ENCODE measurements at places on chromosomes 1 and 21.

GRCh38 chr1:67853704-67854103, 20.4 kb upstream of the GNG12 start:
- DNase-seq, result peak; percentile 64

DNA sequence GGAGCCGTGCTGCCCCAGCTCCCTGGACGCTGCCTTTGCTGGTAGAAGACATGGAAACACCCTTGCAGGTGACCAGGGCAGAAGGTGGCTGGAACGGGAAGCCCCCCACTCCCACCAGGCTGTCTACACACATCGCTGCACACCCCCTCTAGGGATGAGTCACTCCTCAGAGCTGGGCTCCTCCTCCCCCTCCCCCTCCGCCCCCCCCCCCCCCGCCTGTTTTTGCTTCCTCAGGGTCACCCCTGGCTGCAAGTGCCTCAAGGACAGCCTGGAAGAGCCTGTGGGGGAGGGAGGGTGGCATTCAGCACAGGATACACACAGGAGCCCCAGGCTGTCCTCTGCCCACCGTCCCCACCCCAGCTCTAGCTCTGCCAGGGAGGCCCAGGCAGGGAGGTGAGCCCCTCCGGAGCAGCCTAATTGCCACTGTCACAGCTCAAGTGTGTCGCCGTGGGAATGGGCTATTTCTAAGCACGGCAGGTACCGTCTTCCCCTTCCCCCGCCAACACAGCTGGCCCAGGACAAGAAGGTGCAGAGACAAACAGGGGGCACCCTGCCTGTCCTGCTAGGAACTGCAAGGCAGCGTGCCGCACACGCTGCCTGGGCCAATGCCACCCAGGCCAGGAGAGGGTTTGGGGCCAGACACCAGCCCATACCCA, 2.5 kb downstream of the FNDC10 start:
- DNase-seq, result no peak

GRCh38 chr21:42094811-42095210, 23.7 kb downstream of the UMODL1 start:
- DNase-seq, result no peak

GRCh38 chr1:42957880-42958487, 684 bp downstream of the SLC2A1 start:
- no peak for DNase-seq

GRCh38 chr1:29417971-29418370, 181.6 kb downstream of the PTPRU start:
- DNase-seq, result no peak

DNA sequence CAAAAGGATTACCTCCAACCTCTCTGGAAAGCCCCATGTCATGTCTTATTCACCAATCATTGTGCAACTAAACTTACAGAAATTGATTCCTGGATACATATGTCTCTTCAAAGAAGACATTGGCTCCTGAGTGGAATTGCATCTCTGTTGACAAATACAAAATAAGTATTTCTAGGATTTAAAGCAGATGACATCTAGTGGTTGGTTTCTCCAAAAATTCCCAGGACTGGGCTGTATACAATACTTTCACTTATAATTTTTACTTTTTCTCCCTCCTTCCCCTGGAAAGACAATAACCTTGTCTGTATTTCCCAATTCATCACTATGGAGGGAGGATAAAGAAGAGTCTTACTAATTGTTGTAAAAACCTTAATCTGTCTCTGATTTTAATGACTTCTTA, 1347.4 kb downstream of the NCAM2 start:
- DNase-seq, result no peak

DNA sequence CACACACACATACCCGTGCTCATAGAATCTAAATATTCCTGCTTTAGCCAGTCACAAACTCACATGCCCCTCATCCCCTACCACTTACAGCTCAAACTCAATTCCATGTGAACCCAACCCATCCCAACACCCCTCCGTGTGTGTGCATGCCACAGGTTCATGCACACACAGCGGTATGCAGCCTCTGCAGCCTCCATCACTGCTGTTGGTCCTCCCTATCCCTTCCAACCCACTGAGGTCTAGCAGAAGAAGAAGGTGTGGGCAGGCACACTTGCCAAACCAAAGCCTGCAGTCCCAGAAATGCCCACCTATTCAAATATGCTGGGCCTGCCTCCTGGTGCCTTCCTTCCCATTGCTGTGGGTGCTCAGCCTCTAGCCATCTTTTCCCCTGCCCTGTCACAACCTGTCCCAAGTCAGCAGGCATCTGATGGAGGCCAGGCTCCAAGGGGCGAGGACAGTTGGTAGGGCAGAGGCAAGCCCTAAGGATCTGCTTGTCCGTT, 26.2 kb downstream of the SLC2A1 start:
- DNase-seq, result no peak

DNA sequence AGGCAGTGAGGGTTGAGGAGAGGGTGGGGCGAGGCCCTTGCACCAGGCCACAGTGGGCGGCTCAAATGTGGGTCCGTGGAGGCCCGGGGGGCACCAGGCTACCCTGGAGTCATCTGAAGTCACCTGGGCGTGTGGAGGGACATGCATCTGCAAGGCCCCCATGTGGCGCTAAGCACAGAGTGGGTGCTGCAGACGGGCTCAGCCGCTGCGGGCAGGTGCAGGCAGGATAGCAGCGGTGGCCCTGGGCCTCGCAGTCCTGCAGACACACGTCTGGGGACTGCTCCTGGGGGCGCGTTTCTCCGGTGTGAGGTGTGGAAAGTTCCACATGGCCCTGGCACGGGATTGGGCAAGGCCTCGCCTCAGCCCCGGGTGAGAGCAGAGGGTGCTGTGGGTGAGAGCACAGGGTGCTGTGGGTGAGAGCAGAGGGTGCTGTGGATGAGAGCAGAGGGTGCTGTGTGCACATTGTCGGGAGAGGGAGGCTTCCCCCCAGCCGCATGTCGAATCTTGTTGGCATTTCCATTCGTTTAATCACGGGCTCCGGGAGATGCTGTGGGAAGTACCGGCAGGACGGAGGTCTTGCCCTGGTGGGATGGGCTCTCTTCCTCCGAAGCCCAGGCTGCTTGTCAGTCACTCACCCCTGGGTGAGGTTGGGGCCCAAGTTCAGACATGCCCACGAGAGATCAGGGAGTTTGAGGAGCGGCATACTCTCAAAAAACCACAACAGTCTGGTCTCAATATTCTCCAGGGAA, 46.5 kb downstream of the TP73 start:
- DNase-seq, result no peak

DNA sequence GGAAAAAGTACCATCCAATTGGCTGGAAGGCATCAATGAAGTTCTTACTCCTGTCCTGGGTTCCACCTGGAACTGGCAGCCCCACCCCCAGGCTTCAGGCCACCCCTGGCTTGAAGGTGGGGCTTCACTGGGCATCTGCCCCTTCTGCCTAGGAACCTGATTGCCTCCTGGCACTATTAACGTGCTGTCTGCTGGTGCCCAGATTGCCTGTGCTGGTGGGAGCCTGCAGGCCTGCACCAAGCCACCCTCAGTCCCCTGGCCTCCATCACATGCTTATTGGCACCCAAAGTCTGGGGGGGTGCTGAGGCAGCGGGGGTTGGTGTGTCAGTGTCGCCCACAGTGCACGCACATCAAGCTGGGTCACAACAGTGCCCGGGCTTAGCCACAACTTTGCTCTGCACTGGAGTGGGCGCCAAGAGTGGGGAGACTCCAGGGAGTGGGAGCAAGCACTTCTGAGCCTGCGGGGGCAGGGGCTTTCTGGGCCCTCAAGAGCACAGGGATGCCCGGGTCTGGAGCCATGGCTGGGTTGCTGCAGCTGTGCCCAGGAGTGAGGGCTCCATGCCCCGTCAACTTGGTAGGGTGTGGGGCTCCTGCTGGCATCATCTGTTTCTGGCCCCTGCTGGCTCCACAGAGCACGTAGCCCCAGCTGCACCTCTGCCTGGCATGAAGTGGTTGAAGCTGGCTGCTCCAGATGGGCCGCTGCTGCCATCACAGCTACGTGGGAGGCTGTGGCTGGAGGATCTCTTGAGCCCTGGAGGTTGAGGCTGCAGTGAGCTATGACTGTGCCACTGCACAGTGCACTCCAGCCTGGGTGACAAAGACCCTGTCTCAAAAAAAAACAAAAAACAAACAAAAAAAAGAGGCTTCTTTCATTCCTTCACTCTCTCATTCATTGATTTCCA, 4.1 kb upstream of the LSM10 start:
- no peak for DNase-seq

GRCh38 chr1:243269461-243269801, 13.6 kb downstream of the SDCCAG8 start:
- no peak for DNase-seq

GRCh38 chr1:26084091-26084561, 16.7 kb upstream of the TRIM63 start:
- DNase-seq, result no peak

DNA sequence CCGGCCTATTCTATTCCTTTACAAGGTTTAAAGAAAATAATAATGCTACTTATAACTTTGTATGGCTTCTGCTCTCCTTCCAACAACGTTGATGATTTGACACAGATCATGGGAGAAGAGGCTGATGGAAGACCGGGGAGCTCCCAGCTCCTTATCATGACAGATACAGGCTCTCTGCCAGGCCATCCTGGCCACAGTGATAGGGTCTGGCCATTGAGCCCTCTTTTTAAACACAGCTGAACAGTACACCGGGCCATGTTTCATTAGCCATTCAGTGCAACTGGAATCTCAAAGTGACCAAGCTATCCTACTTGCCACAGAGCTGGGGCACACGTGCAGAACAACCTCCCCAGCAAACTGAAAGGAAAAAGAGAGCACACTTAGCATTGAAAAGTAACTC, 34.9 kb downstream of the DNAJC11 start:
- DNase-seq, result no peak

DNA sequence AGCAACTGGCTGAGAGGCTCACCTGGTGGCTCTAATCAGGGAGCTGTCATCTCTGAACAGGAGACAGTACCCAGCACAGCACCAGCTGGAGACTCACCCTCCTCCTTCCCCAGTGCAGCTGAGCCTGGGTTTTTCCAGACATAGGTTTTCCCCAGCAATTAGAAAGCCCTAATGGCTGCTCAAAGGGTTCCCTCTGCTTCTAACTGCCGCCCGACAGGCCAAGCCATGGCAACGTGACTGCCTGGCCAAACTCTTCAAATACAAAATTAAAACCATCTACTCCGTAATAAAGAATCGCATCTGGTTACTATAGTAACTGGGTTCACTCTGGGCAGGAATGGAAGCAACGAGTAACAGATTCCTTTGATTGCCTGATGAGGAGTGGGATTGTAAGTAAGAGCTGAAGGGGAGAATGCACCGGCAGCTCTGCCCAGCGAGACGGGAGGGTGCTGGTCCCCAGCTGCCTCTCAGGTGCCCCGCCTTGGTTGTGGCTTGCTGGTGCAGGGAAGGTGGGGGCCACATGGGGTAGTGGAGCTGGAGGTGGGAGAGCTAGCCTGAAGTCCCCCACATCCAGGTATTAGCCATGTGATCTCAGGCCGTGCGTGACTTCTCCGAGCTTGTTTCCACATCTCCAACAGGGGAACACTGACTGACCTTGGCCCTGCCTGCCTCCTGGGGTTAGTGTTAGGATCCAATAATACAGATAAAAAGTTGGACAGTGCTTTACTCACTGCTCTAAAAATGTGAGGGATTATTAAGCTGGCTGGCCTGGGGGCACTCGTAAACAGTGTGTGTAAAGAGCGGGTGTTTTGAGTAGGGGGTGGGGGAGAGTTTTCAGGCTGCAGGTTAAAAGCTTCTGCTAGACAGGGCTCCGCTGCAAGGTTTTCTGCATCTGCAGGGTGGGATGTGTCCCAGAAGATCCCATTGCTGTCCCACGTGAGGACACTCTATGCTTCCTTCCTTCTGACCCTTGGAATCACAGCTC, 94.2 kb downstream of the KCNN3 start:
- no peak for DNase-seq

- DNase-seq, result no peak
These were observed 3.6 kb downstream of the SKI start for GRCh38 chr1:2231532-2232254.

DNA sequence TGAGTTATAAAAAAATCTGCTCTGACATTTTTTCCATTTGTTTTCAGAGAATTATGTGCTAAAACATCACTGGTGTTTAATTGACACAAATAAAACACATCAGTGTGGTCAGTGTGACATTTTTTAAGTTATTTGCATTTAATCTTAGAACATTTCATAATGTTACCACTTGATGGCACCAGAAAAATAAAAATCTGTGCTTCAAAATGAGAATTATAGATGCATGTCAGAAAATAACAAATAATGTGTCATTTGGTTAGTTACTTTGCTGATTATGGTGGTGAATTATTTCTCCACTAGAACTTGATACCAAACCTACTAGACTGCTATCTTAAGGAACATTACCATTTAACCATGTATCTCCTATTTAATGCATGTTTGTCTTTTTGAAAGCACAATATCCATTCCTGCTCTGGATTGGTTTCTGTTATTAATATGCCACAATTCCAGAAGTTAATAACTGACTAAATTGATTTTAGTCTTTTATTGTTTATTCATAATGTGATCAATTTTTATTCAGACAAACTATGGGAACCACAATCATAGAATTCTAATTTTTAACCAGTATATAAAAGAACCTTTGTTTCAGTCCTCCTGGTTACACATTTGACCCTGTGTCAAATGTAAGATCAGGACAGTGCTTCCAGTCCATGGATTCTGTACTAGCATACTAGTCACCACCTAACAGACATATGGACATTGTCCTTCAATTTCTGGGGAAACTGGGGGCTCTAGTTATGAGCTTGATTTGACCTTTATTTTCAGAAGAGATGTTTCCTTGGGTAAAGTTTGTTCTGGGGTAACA, 81.0 kb downstream of the RPS6KC1 start:
- DNase-seq, result no peak

DNA sequence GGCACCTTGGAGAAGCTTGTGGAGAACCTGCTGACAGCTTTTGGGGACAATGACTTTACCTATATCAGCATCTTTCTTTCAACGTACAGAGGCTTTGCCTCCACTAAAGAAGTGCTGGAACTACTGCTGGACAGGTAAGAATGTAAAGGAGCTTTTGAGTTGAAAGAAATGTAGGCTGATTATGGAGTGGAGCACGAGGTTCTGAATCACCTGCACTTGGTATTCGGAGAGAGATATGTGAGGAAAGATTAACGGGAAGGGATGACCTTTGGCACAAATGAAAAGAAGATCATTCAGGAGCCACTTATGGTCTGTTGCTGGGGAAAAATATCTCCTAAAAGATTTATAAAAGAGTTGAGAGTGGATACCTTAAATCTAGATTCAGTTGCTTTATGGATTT, 42.7 kb downstream of the RGL1 start:
- DNase-seq, result no peak

GRCh38 chr1:202656057-202656456, 54.2 kb downstream of the SYT2 start:
- DNase-seq, result no peak

GRCh38 chr1:112868191-112868590, 87.8 kb downstream of the SLC16A1 start:
- DNase-seq, result no peak

GRCh38 chr1:243748706-243749283, 101.2 kb downstream of the AKT3 start:
- DNase-seq, result peak; percentile 65

- no peak for DNase-seq
These were observed 4.8 kb downstream of the S1PR1 start for GRCh38 chr1:101241485-101242225.

- DNase-seq, result no peak
These were observed 15.6 kb upstream of the KCNAB2 start for GRCh38 chr1:6030132-6030531.
